ENCODE measurements at places on chromosomes 3 and 15.
A peak's percentile ranks its signal among the peaks of the same experiment; 100 is the strongest.

GRCh38 chr3:120203016-120203415 lies 82.0 kb downstream of the GPR156 start:
- peak; percentile 48 for DNase-seq

GRCh38 chr3:18556503-18557135 lies 131.5 kb upstream of the SATB1 start:
- DNase-seq = no peak

- no peak for DNase-seq
Measured at GRCh38 chr3:167650459-167650858, 3.3 kb downstream of the WDR49 start.

DNA sequence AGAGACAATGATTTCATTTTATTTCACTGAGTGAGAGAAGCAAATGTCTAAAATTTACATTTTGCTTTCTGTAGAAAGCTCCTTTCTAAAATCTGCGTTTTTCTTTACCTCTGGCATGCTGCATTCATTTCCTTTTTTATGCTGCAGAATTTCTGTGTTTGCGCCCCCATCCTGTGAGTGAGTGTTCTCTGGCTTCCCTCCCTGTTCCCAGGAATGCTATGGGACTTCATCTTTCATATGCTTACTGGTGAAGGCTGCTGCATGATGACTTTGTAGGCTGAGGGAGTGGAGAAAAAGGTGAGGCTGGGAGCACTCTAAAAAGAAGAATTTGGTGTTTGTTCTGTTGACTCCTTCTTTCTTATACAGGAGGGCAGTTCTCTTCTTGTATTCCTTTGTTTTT lies 7.7 kb upstream of the TMC3 start:
- no peak for DNase-seq

DNA sequence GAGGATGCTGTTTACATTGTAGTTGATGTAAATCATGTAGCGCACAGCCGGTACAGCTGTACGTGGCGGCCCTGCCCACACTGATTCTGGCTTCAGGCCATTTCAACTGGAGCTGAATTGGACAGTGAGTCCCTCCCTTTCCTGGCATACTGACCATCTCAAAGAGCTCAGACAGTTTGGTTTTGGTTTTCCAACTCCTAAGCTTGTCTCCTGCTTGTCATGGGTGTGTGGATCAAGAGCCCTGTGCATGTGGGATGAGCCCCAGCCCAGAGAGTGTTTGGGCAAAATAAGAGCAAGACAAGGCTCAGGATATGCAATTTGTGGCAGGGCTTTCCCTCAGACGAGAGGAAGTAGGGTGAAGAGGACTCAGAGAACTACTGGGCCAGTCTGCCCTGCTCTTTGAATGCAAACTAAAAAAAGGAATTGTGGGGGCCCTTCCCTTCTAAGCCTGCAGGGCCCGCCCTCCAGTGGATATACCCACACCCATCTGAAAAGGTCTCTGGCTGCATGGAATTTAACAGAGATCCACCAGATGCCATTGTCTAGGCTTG lies 13.3 kb downstream of the ITGA11 start:
- peak; percentile 52 for DNase-seq

DNA sequence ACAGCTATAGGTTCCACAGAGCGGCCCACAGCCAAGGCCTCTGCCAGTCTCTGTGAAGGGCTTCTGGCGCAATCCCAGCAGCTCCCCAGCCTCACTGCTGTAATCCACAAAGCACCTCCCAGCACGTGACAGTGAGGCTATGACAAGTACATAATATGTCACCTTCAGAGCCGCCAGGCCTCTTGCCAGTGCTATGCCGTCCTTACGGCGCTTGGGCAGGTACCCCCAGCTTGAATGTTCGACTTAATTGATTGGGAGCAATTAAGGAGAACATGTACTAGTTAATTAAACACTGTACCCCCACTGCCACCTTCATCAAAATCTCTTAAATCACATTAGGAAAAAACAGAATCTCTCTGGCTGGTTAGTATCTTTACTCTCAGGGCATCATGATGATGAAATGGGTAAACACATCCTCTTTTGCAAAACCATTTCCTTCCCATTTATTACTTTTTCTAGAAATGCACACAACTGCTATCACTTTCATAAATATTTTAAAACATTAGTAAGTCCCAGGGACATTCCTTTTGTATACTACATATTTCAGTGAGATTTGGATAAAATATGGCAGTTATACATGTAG lies 169.9 kb downstream of the XXYLT1 start:
- no peak for DNase-seq

DNA sequence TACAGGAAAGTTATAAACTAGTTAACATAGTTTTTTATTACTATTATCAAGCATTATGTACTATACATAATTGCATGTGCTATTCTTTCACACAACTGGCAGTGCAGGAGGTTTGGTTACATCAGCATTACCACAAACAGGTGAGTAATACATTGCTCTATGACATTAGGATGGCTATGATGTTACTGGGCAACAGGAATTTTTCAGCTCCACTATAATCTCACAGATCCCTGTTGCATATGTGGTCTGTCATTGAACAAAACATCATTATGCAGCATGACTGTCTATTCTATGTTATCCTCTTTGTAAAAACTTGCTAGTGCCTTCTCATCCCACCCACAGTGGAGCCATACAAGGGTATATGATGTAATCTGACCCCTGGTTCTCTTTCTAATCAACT lies 36.5 kb upstream of the PDZRN3 start:
- peak; percentile 8 for DNase-seq

- no peak for DNase-seq
Measured at GRCh38 chr3:72763751-72764440, 84.3 kb downstream of the SHQ1 start.

DNA sequence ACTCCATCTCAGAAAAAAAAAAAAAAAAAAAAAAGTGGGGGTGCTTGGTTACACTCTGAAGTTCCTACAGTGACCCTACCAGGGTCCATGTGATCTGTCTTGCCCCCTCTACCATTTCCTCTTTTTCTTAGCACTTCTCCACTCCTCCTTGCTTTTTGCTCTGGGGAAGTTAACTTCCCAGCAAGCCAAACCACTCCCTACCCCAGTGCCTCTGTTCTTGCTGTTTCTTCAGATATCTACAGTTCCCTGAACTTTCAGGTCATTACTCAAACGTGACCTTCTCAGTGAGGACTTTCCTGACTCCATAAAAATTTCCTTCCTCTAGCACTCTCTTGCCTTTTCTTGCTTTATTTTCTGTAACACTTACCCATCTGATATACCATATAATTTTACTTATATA lies 61.1 kb upstream of the GCNT3 start:
- DNase-seq = no peak
